AG04449 (cell line): ENCODE measurements at places on chromosomes 2 and 18.

DNA sequence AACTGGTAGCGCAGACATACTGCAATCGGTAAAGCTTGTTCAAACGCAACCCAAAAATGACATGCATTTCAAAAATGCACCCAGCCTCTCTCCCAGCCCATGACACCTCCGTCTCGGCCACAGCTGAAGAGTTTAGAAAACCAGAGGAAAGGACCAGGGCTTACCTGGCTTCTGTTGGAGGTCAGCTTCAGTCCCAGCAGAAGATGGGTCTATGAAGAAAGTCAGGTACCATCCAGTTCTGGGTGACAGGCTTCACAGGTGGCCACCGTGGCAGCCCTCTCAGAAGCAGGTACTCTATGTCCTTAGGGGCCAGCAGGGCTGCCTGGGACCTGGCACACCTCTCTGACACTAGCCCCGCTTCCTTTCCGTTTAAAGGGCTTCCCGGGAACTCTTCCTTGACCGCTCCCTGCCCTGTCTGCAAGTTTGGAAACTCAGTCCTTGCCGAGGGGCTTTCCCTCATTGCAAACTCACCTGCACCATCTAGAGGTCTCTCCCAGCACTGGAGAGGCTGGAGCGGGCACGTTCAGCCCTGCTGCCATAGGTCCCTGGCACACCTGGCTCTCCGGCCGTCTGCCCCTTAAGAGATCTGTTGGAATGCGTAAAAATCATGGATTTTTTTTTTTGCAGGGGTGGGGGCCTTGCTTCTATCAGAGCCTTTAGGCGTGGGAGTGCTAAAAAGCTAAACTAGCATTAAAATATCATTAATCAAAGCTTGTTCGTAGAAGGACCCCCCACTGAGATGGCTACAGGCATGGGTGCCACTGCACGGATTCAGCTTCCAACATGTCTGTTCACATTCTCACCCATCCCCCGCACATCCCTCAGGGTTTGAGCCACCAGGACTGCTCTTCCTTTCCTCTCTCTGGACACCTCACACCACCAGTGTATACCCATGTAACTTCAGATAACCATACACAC lies at the start of gene EDAR:
Gene EDAR (minus strand): TSS at position 425 of the 918 bp plus-strand sequence. CDS start 58,206 bp downstream, outside the sequence.
- DNase-seq: no peak

- no peak for DNase-seq
Observed at GRCh38 chr2:118539290-118539689, 308.2 kb downstream of the EN1 start.

- DNase-seq: no peak
Observed at GRCh38 chr2:216293883-216294282, 78.4 kb downstream of the MARCHF4 start.

GRCh38 chr2:29123617-29124349 lies 8.6 kb downstream of the CLIP4 start:
- DNase-seq: peak; percentile 57

DNA sequence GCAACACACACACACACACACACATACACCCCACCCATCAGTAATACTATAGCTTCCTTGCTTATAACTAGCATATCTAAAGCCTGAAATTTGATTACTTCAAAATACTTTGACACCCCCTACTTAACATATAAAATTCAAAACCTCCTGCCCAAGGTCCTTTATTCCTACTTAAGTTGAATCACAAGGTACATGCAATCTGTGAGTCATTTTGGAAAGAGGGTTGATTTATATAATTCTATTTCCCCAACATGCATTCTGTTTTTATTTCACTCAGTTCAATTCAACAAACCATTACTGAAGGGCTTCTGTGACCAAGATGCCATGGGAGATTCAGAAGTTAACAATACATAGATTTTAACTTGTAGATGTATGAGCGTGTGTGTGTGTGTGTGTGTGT lies 420.7 kb downstream of the METTL4 start:
- DNase-seq: no peak

DNA sequence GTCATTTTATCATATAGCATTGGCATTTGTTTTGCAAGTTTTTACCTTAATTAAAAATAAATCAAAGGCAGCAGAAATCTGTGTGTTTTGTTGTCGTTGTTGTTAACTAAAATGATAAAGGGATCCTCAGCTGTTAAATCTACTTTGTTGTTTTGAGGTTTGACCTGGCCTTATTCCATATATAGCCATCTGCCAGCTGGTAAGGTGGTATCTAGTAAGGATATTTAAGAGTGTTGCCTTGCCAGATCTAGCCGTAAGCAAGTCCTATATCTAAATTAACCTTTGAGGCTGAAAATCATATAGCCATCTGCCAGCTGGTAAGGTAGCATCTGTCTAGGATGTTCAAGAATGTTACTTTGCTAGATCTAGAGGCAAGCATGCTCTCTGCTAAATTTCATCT lies 56.6 kb downstream of the BMPR2 start:
- no peak for DNase-seq

DNA sequence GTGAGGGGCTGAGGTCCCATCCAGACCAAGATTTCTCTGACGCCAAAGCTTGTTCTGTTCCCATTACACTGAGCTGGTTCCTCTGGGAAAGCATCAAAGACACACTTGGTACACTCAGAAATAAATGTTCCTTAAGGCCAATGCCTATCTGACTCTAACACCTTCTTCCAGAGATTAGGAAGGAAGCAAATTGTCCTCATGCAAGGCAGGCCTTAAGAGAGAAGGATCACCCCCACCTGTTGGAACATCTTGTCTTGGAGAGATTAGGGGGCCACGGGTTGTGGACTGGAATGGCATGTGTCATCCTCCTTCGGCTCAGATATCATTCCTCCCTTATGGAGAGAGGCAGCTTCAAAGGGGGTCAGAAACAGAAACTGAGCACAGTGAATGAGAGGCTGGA lies 100.2 kb downstream of the ANKRD44 start:
- no peak for DNase-seq

- DNase-seq: no peak
Observed at GRCh38 chr18:30415903-30416302, 626.6 kb downstream of the DSC3 start.

DNA sequence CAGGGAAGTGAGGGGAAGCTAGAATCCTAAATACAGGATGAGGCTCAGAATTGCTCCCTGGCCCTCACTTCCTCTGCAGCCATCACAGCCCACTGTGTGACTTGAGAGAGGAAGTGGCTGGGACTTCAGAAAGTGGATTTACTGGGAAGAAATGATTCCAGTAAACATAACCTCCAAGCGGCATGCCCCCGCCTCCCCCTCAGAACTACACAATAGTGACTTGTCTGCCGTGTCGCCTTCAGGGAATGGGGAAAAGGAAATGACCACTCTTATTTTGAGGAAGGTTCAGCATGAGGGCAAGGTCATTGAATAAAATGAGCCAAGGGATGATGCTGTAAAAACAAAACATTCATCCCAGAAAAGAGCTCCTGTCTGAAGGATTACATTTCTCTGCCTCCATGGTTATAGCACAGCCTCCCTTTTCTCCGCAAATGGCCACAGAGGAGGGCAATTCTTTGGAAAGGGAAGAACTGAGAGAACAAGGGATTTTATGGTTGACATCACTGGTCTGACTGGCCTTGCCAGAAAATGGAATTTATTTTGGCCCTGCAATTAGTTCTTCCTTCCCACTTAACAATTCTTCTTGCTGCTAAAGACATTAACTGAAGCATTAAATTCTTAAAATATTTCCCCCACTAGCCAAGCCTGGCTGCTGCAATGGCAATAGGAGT lies 78.9 kb upstream of the DAPL1 start:
- DNase-seq: no peak

DNA sequence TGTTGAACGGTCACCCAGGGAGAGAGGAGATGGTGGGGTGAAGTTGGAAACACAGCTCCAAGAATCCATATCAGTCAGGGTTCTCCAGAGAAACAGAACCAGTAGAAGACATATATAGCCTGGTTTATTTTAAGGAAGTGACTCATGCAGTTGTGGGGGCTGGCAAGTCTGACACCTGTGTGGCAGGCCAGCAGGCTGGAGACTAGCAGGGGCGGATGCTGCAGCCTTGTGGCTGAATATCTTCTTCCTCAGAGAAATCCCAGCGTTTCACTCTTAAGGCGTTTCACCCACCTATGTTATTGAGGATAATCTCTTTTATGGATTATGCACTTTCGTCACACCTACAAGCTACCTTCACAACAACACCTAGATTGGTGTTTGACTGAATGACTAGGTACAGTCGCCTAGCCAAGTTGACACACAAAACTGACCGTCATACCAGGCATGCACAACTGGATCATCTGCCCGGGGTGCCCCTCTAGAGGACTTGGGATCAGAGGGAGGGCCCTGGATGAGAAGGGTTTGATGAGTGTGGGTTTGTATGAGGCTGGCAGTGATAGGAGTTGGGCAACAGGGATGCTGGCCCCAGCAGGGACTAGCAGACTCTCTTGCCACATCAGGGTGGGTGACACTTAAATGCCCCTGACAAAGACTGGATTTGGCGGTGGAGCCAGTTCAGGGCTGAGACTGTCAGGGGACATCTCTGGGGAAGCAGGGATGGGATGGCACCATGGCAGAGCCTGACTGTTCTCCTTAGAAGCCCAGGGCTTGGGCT lies 23.4 kb downstream of the MROH2A start:
- no peak for DNase-seq

DNA sequence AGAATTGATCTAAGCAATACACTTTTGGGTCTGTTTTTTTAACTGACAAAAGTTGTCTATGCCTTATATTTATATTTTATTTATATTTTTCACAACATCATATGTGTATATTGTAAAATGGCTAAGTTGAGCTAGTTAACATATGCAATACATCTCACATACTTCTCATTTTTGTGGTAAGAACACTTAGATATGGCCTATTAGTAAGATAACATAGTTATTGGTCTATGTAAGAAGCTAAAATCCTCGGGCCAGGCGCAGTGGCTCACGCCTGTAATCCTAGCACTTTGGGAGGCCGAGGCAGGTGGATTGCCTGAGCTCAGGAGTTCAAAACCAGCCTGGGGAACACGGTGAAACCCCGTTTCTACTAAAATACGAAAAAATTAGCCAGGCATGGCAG lies 275.6 kb upstream of the ID2 start:
- no peak for DNase-seq

DNA sequence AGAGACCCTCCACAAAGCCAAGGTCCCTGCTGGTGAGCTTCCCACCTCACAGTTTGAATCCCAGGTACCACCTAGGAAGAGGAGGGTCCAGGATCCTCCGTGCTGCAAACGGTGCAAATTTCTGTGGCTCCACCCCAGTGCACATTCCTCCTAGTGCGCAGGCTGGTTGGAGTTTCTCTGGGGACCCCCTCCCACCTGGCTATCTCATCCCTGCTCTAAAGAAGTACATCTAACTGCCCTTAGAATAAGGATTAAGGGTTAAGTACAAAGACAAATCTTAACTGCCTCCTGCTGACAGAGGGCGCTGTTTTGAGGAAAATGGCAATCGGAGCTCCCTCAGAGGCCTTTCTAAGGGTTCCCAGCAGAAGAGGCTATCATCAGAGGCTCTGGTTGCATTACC lies 109.6 kb upstream of the FSIP2 start:
- DNase-seq: no peak

GRCh38 chr18:30652387-30652786 lies 390.2 kb downstream of the DSC3 start:
- no peak for DNase-seq

GRCh38 chr2:210752532-210752931 lies 196.1 kb downstream of the CPS1 start:
- no peak for DNase-seq

GRCh38 chr2:191638079-191638801 lies 39.7 kb upstream of the NABP1 start:
- DNase-seq: no peak

DNA sequence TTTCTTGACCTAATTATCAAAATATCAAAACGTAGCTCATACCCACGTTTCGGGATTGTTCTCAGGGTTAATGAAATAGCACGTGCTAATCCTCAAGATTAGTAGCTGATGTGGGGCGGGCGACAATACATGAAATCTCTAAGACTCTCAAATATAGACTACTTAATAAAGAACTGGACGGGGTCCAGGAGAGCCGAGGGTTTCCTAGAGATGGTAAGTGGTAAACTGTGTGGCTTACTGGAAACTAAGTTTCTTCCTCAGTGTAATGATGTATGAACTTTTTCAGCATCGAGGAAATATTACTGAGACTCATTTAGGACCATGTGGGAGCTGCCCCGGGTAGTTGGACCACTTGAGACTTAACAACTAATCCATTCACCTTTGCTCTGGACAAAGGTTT lies 453.3 kb upstream of the SALL3 start:
- DNase-seq: no peak

GRCh38 chr2:188813857-188814256 lies 160.3 kb upstream of the COL3A1 start:
- DNase-seq: no peak

DNA sequence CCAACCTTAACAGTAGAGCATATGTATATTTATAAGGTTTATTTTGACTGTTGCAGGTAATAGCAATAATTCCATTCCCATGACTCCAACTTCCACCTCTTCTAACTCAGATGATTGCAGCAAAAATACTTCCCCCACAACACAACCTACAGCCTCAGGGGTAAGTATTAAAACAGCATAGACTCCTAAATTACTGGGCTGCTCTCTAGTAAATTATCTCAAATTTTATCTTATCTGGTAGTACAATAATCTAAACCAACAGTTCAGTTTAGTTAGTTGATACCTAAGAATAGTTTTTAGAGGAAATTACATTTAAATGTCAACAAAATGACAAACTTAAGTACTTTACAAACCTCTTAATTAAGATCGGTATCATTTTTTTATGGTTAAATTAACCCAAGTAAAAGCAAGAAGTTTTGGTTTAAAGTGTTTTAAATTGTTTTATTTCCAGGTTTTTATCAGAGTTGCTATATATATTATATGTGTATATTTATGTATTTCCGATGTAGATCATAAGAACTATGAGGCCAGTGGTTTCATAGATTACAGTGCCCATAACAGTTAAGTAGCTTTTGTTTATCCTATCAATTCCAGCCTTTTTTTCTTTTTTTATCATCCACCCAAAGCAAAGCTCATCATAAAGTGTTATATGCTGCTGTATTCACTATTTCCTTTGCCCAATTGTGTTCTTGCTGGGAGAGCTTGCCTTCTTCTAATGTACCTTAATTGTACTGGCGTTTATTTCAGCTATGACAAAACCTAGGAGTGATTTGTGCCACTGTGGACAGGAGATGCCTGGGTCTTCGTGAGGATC lies 13.7 kb downstream of the GATA6 start:
- DNase-seq: no peak

GRCh38 chr2:181790716-181791649 lies 100.5 kb upstream of the ITPRID2 start:
- peak; percentile 91 for DNase-seq

DNA sequence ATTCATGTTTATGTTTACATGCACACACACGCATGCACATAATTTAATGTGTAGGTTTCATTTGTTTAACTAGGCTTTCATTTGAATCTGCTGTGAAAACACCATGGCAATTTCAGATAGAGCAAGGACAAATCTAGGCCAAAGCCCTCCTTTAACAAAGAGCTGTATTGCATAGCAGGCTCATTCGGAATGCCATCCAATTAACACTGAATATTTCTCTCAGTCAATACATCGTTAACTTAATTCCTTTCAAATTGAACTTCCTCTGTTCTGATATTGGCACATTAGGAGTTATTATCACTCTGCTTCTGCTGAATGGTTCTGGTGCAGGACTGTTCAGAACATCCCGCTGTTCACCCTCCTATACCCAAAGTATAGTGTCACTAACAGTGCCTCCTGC lies 435.1 kb upstream of the CDH20 start:
- no peak for DNase-seq

GRCh38 chr18:10798727-10799550 lies 273.1 kb downstream of the NAPG start:
- DNase-seq: no peak
